ENCODE measurements at places on chromosomes 7 and 10.

- DNase-seq = no peak
Observed at GRCh38 chr10:6850452-6850851, 270.4 kb upstream of the PRKCQ start.

- no peak for DNase-seq
Observed at GRCh38 chr10:13720699-13721098, 133.9 kb downstream of the PRPF18 start.

- DNase-seq = peak; percentile 70
Observed at GRCh38 chr7:151249732-151250072, 1.2 kb upstream of the SMARCD3 start.

GRCh38 chr7:48875045-48875916, 49.1 kb upstream of the CDC14C start:
- DNase-seq = no peak

GRCh38 chr10:22133749-22134624, 83.8 kb downstream of the EBLN1 start:
- no peak for DNase-seq

- no peak for DNase-seq
Observed at GRCh38 chr10:133132473-133133291, 27.3 kb upstream of the KNDC1 start.

- DNase-seq = no peak
Observed at GRCh38 chr10:20959242-20959641, 62.1 kb upstream of the NEBL start.

- no peak for DNase-seq
Observed at GRCh38 chr7:83301416-83301815, 138.7 kb upstream of the PCLO start.

All from AG08395 (cell line).